ENCODE measurements at places on chromosomes 2 and 18.

- no peak overlapping the region for H3K4me3 ChIP-seq
- DNase-seq: no peak
- H3K27me3 ChIP-seq: no peaks in the 10 kb centered on the region
- H3K27ac ChIP-seq: no peak overlapping the region
These were observed 431.3 kb downstream of the TSN start for GRCh38 chr2:122186761-122187222.

- no peak overlapping the region for H3K27ac ChIP-seq
- H3K36me3 ChIP-seq: no peaks in the 10 kb centered on the region
- H3K4me3 ChIP-seq: no peak overlapping the region
- H3K27me3 ChIP-seq: no peaks in the 10 kb centered on the region
- H3K4me1 ChIP-seq: no peaks in the 10 kb centered on the region
These were observed 444.5 kb downstream of the CMPK2 start for GRCh38 chr2:6421138-6421730.

GRCh38 chr2:101501443-101501842 is 26.5 kb upstream of the RFX8 start:
- no peak overlapping the region for H3K27ac ChIP-seq
- no peak for DNase-seq
- H3K27me3 ChIP-seq: no peaks in the 10 kb centered on the region
- no peak overlapping the region for H3K4me3 ChIP-seq
- H3K4me1 ChIP-seq: peaks cover 8% of the 10 kb centered on the region
- H3K36me3 ChIP-seq: no peaks in the 10 kb centered on the region

DNA sequence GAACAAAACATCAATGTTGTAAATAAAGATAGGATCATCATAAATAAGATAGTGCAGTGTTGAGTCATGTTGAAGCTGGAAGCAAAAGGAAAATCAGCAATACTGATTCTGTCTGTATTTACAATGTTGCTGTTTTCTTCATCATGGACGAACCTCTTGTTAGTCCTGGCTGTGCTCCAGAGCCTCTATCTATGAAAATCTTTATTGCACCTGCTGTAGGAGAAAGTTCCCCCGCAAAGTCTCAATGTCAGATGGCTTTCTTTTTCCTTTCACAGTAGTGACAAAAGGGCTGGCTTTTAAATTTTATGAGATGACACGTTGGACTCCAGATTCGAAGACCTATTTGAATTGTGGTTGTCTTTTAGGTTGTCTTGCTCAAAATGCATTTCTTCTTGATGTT is 98.5 kb upstream of the LRRTM1 start:
- H3K27me3 ChIP-seq: no peaks in the 10 kb centered on the region
- no peaks in the 10 kb centered on the region for H3K36me3 ChIP-seq
- DNase-seq: no peak
- H3K4me1 ChIP-seq: no peaks in the 10 kb centered on the region
- no peak overlapping the region for H3K4me3 ChIP-seq

DNA sequence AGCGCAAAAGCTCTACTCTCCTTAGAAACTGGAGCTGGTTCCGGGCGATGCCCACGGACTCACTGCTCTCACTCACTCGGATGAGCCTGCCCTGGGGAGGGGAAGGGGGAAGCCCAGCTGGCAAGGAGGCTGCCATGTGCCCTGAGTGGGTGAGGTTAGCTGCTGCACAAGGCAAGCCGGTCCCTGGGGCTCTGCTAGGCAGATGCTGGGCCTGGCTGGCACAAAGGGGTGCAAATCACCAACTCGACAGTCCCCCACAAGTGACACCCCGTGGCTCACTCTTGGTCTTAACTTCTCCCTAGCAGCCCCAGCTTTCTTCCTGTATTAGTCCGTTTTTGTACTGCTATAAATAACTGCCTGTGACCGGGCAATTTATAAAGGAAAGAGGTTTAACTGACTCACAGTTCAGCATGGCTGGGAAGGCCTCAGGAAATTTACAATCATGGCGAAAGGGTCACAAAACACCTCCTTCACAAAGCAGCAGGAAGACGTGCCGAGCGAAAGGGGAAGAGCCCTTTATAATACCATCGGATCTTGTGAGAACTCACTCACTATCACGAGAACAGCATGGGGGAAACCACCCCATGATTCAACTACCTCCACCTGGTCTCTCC is 33.2 kb downstream of the ADCY3 start:
- H3K27ac ChIP-seq: no peak overlapping the region
- no peaks in the 10 kb centered on the region for H3K4me1 ChIP-seq
- no peak for DNase-seq
- H3K27me3 ChIP-seq: no peaks in the 10 kb centered on the region
- no peak overlapping the region for H3K4me3 ChIP-seq

DNA sequence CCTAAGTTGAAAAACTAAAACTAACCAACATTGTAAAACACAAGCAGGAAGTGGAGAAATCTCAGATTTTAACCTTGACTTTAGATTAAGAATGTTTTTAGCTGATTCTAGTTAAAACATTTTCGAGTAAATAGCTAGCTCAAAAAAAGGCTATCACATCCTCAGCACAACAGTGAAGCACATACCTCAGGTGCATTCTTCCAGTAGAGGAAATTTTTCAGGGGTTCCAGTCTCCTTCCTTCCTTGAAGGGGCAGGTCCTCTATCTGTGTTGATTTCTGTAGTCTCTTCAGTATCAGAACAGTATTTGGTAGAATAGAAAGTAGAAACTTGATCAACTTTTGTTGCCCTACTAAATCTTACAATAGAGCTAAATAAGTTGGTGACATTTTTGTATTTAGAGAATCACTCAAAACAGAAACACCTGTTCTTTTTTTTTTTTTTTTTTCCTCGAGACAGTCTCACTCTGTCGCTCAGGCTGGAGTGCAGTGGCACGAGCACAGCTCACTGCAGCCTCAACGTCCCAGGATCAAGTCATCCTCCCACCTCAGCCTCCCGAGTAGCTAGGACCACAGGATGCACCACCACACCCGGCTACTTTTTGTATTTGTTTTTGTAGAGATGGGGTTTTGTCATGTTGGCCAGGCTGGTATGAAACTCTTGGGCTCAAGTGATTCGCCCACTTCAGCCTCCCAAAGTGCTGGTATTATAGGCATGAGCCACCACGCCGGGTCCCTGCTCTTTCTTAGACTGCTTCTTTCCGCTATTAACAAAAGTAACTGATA is 6.9 kb upstream of the GPR155 start:
- H3K4me1 ChIP-seq: peaks cover 70% of the 10 kb centered on the region
- H3K4me3 ChIP-seq: peak overlapping the region; percentile 60
- no peaks in the 10 kb centered on the region for H3K27me3 ChIP-seq

DNA sequence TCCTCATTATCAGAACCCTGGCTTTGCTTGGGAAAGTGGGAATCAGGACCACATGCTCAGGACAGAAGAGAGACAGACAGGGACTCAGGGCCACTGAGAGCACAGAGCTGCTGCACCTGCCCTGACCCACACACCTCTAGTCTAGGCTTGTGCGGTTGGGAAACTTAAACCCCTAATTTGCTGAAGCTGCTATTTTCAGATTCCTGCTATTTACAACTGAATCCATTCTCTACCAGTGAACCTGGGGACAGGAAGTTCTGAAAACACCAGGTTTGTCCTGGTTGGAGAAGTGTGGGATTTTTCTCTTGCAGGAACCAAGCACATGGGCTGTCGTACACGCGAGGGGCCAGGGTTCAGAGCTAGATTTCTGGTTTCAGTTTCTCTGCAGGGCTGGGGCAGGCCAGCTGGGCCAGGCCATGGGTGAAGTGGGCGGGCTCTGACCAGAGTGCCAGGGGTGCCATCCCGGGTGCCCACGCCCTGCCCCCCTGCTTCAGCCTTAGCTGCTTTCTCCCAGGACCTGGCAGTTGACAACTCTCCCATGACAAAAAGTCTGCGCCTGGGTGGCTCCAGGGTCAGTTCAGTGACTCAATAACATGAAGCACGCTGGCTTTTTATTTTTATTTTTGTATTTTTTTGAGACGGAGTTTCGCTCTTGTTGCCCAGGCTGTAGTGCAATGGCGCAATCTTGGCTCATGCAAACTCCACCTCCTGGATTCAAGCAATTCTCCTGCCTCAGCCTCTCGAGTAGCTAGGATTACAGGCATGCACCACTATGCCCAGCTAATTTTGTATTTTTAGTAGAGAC is 51.3 kb upstream of the SLC1A4 start:
- no peak overlapping the region for H3K4me3 ChIP-seq
- H3K27me3 ChIP-seq: no peaks in the 10 kb centered on the region
- H3K36me3 ChIP-seq: no peaks in the 10 kb centered on the region

- H3K4me1 ChIP-seq: no peaks in the 10 kb centered on the region
- H3K36me3 ChIP-seq: no peaks in the 10 kb centered on the region
- no peak for DNase-seq
- H3K27ac ChIP-seq: no peak overlapping the region
- H3K27me3 ChIP-seq: no peaks in the 10 kb centered on the region
- no peak overlapping the region for H3K4me3 ChIP-seq
These were observed 163.9 kb downstream of the GFPT1 start for GRCh38 chr2:69222953-69223658.

GRCh38 chr2:238180554-238180953 is 21.8 kb downstream of the ERFE start:
- H3K4me1 ChIP-seq: no peaks in the 10 kb centered on the region
- H3K36me3 ChIP-seq: peaks cover 73% of the 10 kb centered on the region
- no peak overlapping the region for H3K4me3 ChIP-seq
- H3K27ac ChIP-seq: no peak overlapping the region
- DNase-seq: no peak

DNA sequence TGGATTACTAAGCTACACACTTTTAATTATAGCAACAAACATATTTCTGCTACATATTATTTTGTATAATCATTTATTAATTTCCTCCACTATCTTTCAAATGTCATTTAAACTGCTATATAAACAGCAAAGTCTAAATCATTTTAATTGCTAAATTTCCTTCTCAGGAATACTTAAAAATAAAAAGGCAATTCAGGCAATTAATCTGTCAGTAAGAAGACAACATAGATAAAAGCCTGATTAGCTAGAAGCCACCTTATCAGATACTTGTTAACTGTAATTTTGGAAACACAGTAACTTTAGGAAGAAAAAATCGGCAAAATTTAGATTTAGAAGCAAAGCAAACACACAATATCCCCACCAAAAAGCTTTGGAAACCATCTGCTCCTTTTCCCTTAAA is 188.2 kb upstream of the ZNF804A start:
- no peaks in the 10 kb centered on the region for H3K4me1 ChIP-seq
- H3K4me3 ChIP-seq: no peak overlapping the region
- no peaks in the 10 kb centered on the region for H3K36me3 ChIP-seq
- no peak for DNase-seq
- H3K27me3 ChIP-seq: no peaks in the 10 kb centered on the region

GRCh38 chr18:3230401-3231334 is 10.9 kb upstream of the MYOM1 start:
- H3K36me3 ChIP-seq: no peaks in the 10 kb centered on the region
- no peak overlapping the region for H3K4me3 ChIP-seq
- H3K27me3 ChIP-seq: no peaks in the 10 kb centered on the region
- no peak for DNase-seq

DNA sequence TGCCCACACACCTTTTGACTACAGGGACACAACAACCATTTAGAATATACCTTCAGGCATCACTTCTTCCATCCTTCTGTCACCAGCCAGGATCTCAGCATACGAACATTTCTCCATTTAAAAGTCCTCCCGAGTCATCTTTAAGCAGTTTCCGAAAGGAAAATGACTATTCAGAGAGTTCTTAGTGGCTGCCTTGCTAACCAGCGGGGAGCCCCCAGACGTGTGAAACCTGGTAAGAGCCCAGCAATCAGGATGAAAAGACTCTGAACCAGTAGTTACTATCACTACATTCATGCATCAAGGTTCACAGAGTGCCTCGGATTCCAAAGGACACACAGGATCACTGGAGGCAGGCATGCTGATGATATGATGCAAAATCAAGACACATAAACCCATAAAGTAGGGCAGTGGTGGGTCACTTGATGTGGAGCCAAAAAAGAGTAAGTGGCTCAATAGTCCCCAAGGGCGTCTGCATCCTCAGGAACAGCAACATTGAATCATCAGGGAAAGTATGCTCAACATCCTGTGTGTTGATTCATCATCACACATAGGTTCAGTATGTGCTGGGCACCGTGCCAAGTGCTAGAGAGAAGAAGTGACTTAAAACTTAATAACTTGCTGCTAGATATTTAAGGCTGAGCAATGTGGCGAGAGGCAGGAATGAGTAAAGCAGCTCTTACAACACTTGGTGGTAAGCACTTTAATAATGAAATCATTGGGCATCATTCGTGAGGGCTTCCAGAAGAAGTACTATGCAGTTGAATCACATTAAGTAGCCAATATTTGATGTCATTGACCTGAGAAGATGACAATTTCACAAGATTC is 4.4 kb downstream of the CCL20 start:
- H3K27ac ChIP-seq: no peak overlapping the region
- H3K27me3 ChIP-seq: no peaks in the 10 kb centered on the region
- H3K4me1 ChIP-seq: no peaks in the 10 kb centered on the region
- no peaks in the 10 kb centered on the region for H3K36me3 ChIP-seq
- DNase-seq: peak; percentile 61
- no peak overlapping the region for H3K4me3 ChIP-seq

DNA sequence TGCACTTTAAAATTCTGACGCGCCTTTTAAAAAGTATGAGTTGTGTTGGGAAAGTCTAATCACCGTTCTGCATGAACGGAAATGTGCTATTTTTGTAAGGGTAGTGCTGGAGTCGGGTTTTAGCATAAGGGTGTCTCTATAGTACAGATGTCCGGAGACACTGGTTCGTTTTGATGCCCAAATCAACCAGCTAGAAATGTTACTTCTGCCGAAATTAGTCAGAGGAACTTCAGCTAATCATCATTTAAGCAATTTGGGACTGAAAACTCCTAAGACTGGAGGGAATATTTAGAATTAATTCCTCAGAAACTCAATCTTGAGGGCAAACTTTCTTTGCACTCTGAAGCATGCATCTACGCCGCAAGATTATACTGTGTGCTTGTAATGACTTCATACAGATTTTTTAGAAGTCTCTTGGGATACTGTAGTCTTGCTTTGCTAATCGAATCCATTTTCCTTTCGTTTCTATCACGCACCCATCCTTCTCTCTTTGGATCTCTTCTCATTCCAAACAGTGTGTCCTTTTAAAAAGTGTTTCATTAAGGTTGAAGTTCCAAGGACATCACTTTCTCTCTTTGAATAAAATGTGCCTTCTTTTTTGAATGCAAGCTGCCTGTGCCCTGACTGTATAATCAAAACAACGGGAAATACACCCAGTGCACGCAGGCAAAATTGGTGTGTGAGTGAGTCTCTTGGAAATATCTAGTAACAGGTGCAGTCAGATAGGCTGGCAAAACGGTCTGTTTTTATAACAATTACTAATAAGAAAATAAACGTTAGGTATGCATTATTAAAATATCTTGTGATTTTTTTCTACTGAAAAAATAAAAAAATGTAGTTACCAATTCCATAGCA is 270.9 kb upstream of the TCF4 start:
- H3K27me3 ChIP-seq: no peaks in the 10 kb centered on the region
- no peaks in the 10 kb centered on the region for H3K4me1 ChIP-seq
- H3K27ac ChIP-seq: no peak overlapping the region
- no peak for DNase-seq
- no peak overlapping the region for H3K4me3 ChIP-seq

GRCh38 chr2:45343251-45344017 is 267.6 kb downstream of the SRBD1 start:
- H3K36me3 ChIP-seq: no peaks in the 10 kb centered on the region
- H3K27ac ChIP-seq: no peak overlapping the region
- H3K4me1 ChIP-seq: no peaks in the 10 kb centered on the region
- H3K27me3 ChIP-seq: no peaks in the 10 kb centered on the region

Data from CD8-positive, alpha-beta memory T cell (primary cell).